ENCODE measurements at places on chromosomes 12 and 14.

DNA sequence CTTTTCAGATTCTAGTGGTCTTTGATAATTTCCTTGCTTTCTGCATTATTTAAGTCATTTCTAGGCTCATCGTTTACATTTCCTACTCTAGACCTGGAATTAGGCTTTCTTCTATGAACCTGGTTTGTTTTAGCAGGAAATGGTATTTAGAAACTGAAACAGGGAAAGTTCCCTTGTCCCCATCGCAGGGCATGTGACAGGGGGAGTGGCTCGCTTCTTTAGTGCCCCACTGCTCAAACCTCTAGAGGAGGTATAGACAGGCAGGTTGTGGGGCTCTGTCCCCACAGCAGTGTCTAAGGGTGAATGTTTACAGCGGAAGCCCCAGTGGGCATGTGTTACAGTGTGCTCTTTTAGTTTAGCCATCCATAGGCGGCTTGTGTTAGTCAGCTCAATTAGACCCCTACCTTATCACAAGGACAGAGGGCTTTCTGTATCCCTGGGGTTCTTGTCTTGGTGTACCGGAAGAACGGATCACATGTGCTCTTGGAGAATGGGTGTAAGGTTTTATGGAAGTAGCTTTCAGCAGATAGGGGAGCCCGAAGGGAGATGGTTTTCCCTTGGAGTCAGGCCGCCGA is 25.0 kb downstream of the IFT81 start:
- DNase-seq, result no peak

DNA sequence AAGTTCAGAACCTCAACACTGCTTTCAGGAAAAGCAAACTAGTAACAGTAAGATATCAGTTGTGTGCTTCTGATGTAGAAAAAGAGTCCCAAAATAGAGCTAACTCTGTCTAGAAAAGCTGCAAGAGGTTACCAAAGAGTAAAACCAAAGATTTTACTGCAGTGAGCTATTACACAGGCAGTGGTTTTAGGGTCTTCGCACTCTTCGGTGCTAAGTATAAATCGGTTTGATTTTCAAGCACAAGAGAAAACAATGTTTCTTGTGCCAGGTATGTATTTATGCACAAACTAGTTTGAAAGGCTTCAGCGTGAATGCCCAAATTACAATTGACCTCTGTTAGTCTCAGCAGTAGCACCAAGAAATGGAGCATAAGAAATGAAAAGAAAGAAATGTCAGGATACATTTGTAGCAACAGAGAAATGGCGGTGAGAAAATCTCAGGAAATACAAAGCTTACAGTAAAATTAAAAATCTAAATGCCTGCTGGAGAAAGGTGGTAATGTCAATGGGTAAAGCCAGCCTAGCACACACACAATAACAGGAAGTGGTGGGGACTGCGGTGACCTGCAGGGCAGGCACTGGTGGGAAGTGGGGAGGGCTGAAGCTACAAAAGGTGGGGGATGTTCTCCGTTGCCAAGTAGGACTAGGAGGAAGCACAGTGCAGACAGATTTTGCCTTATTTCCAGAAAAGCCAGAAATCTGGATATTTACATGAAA is 18.0 kb upstream of the DYRK2 start:
- peak; percentile 57 for DNase-seq

GRCh38 chr12:113299619-113300237 is 35.2 kb downstream of the SLC8B1 start:
- DNase-seq, result peak; percentile 87

DNA sequence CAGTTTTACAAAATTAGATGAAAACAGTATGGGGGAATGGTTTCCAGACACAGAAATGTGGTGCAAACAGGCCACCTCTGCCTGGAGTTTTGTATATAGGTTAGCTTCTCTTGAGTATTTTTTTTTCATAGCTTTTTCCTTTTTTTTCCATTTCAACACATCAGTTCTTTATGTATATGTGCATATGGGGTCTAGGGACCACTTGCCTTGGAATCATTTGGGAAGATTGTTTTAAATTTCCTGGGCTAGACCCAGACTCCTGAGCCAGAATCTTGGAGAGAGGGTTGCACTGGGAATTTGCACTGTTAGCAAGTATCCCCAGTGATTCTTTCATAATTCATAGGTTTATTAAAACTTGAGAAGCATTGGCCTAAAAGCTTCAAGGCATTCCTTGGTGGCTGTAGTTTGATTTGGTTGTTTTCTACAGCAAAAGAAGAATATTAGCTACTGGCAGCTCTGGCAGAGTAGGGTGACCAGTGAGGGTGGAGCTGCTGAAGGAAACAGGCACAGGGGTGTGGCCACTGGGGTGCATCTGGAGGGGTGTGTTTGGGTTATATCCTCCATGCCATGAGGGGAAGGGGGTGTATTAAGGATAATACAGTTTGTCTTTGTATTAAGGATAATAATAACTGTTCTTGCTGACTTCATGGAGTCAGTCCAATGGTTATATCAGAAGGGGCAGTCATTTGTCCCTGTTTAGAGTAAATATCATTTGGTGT is 22.8 kb downstream of the PPP1R36 start:
- DNase-seq, result no peak

GRCh38 chr12:57797933-57798332 is 15.3 kb downstream of the TSFM start:
- DNase-seq, result no peak

Measured in adrenal gland (tissue), 19 donors.